K562 (cell line): ENCODE measurements at places on chromosomes 6 and 20.
A peak's percentile ranks its signal among the peaks of the same experiment; 100 is the strongest.

GRCh38 chr20:57748601-57749130 lies 38.9 kb upstream of the PMEPA1 start:
- DNase-seq, result no peak

DNA sequence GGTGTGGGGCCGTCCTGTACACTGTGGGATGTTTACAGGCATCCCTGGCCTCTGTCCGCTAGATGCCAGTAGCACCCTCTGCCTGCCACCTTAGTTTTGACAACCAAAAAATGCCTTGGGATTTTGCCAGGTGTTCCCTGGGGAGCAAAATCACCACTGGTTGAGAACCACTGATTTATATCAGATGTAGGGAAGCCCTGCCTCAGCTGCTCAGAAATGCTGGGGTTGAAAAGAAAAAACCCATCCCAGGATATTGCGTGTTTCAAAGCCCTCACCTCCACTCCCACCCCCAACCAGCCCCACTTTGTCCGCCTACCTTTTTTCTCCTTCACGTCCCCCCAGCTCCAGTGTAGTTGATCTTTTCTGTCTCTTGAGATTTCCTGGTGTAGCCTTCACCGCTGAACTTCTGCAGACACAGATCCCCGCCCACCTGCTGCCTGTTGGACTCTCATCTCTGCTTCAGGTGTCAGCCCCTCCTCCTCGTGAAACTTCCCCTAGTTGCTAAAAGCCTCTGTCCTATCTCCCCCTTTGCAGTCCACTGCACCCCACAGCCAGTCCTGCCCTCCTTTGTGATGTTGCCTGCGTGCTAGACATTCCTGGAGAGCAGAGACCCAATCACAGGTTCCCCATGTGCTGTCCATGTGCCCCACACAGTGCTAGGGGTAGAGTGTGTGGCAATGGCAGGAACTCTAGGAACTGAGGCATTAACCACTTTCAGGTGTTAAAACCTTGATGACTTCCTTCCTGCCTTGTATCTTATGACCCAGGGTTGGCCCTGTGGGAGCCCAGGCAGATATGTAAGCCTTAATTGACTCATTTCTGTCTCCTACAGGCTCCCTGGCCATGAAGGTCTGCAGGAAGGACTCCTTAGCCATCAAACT lies 98.9 kb downstream of the TBC1D7 start:
- no peak for DNase-seq

DNA sequence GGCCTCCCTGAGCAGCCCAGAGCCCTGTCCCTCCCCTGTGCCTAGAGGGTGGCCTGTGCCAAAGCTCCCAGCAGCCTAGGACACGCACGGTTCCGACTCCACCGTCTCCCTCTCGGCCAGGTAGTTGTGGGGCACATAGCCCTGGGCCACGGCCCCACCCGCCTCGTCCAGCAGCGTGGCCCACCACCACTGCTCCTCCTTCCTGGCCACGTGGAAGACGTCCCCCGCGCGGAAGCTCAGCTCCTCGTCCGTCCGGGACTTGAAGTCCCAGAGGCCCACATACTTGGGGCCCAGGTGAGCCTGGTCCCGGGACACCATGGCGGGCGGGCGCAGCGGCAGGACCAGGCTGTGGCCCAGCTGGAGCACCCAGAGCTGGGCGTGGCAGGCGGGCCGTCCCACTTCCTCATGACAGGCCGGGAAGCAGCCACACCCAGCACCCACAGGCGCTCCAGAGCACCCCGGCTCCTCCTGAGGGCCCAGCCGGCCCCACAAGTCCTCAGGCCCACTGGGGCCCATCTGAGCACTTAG lies at the start of gene PTK6:
Gene PTK6 (minus strand): TSS at position 380 of the 528 bp plus-strand sequence. CDS start 62 bp downstream, at position 318.
- DNase-seq, result no peak

DNA sequence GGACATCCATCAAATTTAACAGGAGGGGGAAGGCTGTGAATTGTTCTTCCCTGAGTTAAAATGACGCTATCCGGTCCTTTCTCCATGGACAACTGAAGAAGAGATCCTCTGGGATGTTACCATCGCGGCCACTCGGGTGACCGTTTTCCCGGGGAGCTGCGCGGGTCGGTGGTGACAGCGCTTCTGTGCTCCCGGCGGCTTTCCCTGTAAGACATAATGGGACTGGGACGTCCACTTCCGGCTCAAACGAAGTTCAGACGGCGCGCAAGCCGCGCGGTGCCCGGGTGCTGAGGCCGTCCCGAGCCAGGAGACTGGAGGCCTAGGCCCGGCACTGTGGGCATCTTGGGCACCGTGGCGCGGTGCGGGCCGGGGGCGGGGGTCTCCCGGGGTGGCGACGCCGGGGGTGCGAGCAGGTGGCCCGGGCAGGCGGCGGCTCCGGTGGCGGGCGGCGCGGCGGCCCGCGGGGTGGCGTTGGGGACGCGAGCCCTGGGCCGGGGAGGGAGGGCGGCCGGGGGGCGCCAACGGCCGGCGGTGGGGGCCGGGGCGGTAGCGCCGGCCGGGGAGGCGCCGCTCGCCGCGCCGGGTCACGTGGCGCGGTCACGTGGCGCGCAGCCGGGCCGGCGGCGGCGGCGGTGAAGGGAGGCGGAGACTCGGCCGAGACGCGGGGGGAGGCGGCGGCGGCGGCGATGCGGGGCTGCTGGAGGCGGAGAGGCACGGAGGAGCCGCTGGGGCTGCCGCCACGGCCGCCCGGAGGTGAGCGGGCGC lies 63.6 kb downstream of the GTF2H5 start:
- peak; percentile 94 for DNase-seq

- no peak for DNase-seq
Measured at GRCh38 chr6:169499848-169500247, 202.0 kb downstream of the WDR27 start.

DNA sequence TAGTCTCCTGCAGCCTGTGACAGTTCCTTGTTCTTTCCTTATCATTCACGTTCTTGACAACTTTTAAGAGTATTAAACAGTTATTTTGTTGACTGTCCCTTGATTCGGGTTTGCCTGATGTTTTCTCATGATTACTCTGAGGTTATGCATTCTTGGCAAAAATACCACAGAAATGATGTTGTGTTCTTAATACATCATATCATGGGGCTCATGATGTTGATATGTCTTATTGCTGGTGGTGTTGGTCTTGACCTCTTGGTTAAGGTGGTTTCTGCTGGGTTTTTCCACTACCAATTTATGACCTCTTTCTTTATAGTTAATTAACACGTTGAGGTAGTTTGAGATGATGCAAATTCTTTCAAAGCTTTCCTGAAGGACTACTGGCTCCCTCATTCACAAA lies 59.1 kb downstream of the ZHX3 start:
- no peak for DNase-seq

GRCh38 chr6:138430361-138431145 lies 26.5 kb downstream of the HEBP2 start:
- DNase-seq, result no peak

GRCh38 chr6:30619561-30619960 lies 1.9 kb downstream of the MRPS18B start:
- no peak for DNase-seq

- DNase-seq, result no peak
Measured at GRCh38 chr6:8845690-8846089, 410.3 kb upstream of the SLC35B3 start.

DNA sequence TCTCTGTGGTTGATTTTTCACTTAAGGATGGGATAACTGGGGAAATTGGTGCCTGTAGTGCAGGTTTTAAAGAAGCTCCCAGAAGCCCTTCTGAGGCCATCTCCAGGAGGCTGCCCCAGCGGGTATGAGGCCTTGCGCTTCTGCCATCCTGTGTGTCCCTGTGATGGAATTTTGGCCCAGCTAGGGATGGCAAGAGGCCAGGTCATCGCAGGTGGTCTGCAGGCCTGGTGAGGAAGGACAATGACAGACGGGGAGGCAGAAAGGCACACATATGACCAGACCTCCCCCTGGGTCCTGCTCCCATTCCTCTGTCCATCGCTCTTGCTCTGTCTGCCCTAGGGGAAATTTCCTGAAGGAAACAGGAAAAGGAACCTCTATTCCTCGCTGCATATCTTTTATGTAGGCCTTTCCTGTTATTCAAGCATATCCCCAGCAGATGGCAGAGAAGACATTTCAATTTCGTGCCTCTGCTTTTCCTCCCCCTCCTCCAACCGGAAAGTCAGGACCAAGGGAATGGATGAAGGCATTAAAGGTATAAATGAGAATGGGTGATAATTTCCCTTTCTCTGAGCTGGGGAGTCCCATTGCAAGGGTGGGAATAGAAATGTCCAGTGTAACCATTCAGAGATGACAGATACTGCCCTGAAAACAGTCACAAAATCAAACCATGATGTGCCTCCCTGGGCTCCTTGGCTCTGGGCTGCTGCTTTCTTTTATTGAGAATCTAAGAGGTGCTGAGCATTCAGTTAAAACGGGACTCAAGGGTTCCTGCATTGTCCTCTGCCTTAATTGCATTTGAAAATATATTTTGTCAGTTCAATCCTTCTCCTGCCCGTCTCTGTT lies 17.6 kb upstream of the HLA-F start:
- DNase-seq, result peak; percentile 30

GRCh38 chr6:105192707-105193465 lies 13.1 kb upstream of the POPDC3 start:
- no peak for DNase-seq

DNA sequence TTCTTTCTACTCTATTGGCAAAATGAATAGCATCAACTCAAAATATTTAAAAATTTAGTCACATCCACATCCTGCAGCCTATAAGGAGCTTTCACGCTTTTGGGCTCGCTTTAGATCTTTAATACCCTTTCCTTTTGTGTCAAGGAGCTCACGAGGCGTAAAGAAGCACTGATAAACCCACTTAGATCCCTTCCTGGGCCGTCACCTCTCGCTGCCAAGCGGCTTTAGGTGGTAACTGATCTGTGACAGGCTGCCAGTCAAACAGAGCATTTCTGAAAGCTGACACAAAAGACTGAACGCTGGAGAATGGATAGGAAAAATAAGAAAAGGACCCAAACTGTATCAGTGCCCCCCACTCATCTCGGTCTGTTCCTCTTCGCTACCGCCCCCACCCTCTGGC lies 385.7 kb upstream of the MMS22L start:
- DNase-seq, result no peak

- no peak for DNase-seq
Measured at GRCh38 chr6:89148016-89148750, 2.3 kb downstream of the PM20D2 start.
